ENCODE measurements at places on chromosomes 2 and 18. TPM values are rescaled to one million over a fixed set of nuclear protein-coding genes. Genes with fewer than 3 reads are reported as not detected.

- no peak for DNase-seq
Measured at GRCh38 chr18:79371561-79372121, 24.1 kb upstream of the NFATC1 start.

Gene GCG
- total RNA-seq: not detected

- no peak for DNase-seq
Measured at GRCh38 chr2:17772532-17772931, 18.6 kb downstream of the GEN1 start.

DNA sequence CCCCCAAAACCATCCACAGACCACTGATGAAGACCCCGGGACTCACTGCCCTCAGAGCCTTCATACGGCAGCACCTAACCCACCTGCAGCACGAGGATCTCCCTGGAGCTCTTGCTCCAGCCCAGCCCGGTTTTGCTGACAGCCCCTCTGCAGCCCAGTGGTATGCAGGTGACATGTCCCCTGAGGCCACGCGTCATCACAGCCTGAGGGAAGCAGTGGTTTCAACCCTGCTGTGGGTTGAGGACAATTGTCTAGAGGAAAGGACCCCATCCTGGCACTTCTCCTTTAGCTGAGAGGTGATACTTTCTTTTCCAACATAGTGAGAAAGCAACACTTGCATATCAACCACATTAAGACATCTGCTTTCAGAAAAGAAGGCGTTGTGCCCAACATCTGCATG, 134.0 kb downstream of the SEPTIN10 start:
- DNase-seq: no peak

Gene SCYGR4
- total RNA-seq: not detected

GRCh38 chr2:47072728-47073191, 82.3 kb downstream of the STPG4 start:
- DNase-seq: no peak

DNA sequence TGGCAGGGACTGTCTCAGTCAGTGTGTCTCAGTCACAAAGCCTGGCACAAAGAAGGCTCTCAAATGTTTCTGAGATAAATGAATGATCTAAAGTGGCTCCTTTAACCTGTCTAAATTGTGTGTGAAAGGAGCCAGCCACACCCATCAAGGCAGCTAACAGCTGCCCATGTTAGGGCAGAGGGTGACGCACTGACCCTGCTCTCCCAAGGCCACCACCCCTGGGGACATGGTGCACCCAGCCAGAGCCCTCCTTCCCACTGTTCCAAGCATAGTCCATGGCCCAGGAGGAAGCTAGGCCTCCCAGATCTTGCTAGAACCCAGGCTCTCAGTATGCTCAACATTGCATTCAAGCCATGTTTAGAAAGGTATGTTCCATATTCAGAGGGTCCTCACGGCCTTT, 100.3 kb downstream of the KLHL29 start:
- DNase-seq: no peak

DNA sequence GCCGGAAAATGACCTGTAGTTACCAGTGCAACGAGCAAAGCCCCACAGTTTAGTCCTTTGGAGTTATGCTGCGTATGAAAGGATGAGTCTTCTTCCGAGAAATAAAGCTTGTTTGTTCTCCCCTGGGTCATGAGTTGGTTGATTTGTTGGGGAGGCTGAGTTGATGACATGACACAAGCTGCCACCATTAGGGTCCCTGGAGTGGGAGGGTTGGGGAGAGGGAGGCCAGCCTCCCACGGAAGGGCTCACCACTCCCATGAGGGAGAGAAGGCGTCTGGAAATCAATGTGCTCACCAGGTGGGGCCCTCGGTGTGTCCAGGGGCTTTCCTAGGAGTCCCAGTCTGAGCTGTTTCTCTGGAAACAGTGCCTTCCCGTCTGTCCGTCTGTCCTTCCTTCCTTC, 7.4 kb upstream of the DGKD start:
- DNase-seq: no peak

Gene CYP27A1
- total RNA-seq: 19.2 TPM

GRCh38 chr2:81528852-81529480, 1224.4 kb upstream of the LRRTM1 start:
- no peak for DNase-seq

GRCh38 chr2:54678719-54679118, 44.7 kb upstream of the EML6 start:
- no peak for DNase-seq

DNA sequence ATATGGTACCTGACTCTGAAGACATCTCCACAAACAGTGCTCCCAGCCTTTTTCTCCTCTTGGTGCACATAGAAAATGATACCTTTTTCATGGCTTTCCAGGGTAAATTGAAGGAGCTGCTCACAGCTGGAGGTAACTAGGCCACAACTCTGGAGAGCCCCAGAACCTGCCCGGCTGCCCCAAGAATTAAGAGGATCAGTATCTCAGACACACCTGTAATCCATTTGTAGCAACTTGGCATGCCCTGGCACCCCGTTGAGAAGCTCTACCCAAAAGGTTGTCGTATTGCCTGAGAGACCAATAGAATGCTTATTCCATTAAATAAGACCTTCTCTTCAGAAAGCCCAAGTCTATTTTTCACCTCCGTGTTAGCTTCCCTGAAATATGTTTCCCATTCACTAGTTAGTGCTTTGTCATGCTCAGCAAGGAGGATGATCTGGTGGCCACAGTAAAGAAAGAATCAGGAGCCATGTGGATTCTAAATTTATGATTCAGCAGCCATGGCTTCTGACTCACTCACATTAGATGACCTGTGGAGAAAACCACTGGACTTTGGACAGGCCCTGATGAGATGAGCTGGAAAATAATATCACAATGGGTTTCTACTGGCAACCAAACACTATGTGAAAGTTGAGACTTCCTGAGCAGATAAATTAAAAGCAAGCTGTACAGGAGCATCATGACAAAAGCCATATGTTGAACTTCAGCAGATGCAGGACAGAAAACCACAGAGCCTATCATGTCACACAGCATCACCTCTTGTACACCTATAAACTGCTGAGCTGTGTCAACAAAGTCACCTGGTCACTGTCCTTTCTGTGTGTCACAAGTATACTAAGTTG, 253.3 kb upstream of the OSR1 start:
- no peak for DNase-seq

GRCh38 chr18:74419761-74420160, 37.3 kb downstream of the DIPK1C start:
- no peak for DNase-seq

Gene CCL20
- total RNA-seq: 0.89 TPM

DNA sequence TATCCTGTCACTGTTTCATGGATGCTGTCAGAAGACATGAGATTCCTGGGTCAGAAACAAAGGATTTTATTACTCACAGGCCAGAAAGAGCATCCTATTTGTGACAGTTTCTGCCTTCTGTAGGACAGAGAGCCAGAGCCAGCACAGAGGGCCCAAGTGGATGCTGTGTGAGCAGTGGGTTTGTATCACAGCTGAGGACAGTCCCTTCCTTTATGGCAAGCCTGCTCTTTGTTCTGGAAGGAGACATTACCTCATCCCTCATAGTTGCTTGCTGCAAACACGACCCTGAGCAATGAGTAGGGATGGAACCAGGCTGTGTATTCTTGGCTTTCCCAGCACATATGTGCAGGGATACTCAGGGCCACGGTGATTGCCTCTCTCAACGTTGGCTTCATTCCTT, 41.6 kb downstream of the ARHGEF4 start:
- no peak for DNase-seq
